ENCODE measurements at places on chromosomes 5 and 9.

DNA sequence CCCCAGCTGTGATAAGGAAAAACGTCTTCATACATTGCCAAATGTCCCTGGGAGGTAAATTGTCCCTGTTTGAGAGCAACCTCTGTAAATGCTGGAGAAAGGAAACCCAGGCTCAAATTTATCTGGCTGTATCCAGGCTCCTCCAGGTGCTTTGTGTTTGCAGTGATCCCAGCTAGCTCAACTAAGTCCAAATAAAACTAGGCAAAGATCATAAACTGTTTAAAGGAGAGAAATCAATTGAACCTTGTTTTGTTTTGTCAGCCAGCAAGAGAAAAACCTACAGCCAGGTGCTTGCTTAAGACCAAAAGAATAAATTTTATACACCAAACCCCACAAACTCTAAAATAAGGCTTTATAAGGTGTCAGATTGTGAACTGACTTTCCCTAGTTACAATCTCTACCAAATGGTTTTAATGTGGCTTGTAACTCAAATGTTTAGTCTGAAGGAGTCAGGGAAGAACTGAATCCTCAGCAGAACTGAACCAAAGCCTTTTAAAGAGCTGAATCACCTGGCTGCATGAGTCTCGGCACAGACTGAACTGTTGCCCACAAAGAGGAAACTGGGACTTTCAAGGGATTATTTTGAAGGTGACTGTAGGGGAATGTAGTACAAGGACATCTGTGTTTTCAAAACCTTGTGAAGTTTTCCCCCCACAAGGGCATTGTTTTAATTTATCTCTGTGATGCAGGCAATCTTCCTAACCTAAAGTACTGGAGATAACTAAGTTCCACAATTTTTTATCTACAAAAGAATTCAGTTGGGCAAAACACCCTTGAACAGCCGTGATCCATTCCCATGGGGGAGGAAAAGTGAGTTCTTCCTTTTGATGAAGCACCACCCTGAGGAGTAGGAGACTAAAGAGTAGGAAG lies 201.7 kb upstream of the TARS1 start:
- H3K4me3 ChIP-seq: no peak overlapping the region
- peak overlapping the region; percentile 54 for H3K27ac ChIP-seq
- H3K27me3 ChIP-seq: no peaks in the 10 kb centered on the region
- H3K36me3 ChIP-seq: no peaks in the 10 kb centered on the region
- H3K4me1 ChIP-seq: peaks cover 72% of the 10 kb centered on the region

DNA sequence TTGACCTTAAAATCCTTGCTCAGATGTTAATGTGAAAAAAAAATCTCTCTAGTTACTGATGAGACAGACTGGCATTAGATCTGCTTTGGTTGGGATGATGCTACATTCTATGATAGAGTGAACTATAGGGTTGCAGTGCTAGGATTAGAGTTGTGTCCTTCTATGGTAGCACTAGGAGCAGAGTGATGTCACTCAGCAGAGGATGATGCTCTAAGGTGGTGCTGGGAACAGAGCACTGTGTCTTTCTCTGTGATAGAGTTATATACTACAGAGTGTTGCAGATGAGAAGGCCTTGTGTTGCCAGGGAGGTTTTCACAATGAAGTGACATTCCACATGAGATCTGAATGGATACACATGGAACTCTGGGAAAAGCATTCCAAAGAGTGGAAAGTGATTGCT lies 462.3 kb downstream of the CDH12 start:
- H3K36me3 ChIP-seq: no peaks in the 10 kb centered on the region
- H3K4me3 ChIP-seq: no peak overlapping the region
- no peak for DNase-seq
- no peaks in the 10 kb centered on the region for H3K4me1 ChIP-seq
- H3K27me3 ChIP-seq: no peaks in the 10 kb centered on the region
- no peak overlapping the region for H3K27ac ChIP-seq

DNA sequence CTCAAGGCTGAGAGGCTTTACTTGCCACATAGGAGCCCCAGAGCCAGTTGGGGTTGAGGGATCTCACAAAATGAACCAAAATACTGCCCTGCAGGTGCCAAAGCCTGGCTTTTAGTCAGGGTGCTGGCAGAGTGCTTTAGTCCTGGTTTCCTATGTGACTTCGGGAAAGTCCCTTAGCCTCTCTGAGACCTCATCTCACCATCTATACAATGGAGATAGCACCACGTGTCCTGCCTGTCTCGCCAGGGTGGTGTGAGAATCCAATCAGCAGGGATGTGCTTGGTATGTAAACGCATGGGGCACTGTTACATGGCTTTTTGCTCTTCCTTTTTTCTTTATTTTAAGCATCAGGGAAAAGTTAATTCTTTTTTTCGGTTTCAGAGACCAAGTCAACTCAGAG lies 68.3 kb downstream of the SHB start:
- no peaks in the 10 kb centered on the region for H3K27me3 ChIP-seq
- no peaks in the 10 kb centered on the region for H3K36me3 ChIP-seq
- peak; percentile 49 for DNase-seq
- no peak overlapping the region for H3K4me3 ChIP-seq
- peaks cover 4% of the 10 kb centered on the region for H3K4me1 ChIP-seq

GRCh38 chr9:70832492-70832891 lies 288.9 kb downstream of the TRPM3 start:
- no peaks in the 10 kb centered on the region for H3K36me3 ChIP-seq
- no peaks in the 10 kb centered on the region for H3K27me3 ChIP-seq
- no peak overlapping the region for H3K27ac ChIP-seq
- H3K4me1 ChIP-seq: no peaks in the 10 kb centered on the region
- H3K4me3 ChIP-seq: no peak overlapping the region
- no peak for DNase-seq

GRCh38 chr5:169390265-169390664 lies 89.3 kb upstream of the SLIT3 start:
- H3K4me1 ChIP-seq: no peaks in the 10 kb centered on the region
- no peaks in the 10 kb centered on the region for H3K36me3 ChIP-seq
- H3K27ac ChIP-seq: no peak overlapping the region
- H3K4me3 ChIP-seq: no peak overlapping the region

DNA sequence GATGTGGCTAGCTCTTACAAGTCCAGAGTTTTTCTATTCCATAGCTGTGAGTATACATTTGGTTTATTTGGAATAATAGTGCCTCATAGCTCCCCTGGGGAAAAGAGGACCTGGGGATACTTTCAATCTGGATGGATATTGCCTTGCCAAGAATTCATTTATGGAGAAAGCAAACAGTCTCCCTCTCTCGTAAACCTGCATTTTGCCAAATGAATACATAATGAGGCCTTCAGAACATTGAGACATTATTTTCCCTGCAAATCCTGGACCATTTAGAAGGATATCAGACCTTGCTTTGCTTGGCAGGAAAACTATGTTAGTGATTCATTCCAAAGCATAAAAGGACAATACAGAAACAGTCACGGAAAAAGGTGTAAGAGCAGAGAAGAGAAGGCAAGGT lies 569.6 kb upstream of the BRINP1 start:
- H3K27ac ChIP-seq: no peak overlapping the region
- DNase-seq: no peak
- no peaks in the 10 kb centered on the region for H3K27me3 ChIP-seq
- H3K4me3 ChIP-seq: no peak overlapping the region
- no peaks in the 10 kb centered on the region for H3K36me3 ChIP-seq

GRCh38 chr9:93864032-93864431 lies 91.1 kb downstream of the BARX1 start:
- H3K27ac ChIP-seq: no peak overlapping the region
- no peaks in the 10 kb centered on the region for H3K36me3 ChIP-seq
- DNase-seq: no peak
- no peaks in the 10 kb centered on the region for H3K4me1 ChIP-seq

- no peak for DNase-seq
- H3K4me3 ChIP-seq: no peak overlapping the region
- no peaks in the 10 kb centered on the region for H3K36me3 ChIP-seq
- no peaks in the 10 kb centered on the region for H3K27me3 ChIP-seq
- H3K4me1 ChIP-seq: no peaks in the 10 kb centered on the region
- no peak overlapping the region for H3K27ac ChIP-seq
These were observed 98.6 kb upstream of the HMHB1 start for GRCh38 chr5:143713047-143714003.

DNA sequence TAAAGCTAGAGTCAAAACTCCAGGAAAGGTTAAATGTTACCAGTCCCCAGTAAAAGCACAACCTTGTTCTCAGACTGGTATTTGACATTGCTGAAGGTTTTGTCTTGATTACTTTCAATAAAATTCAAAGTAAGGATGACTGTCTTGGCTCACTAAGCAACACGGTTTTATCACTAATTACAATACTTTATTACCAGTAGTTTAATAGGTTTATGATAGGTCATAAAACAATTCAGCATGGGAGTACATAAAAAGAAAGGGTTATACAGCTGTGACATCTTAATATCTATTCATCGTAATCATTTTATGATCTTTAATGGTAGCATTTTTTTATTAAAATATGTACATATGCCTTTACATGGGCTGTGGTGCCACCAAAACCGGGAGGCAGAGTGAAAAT lies 370.7 kb upstream of the IRX2 start:
- no peaks in the 10 kb centered on the region for H3K4me1 ChIP-seq
- no peak overlapping the region for H3K27ac ChIP-seq
- H3K36me3 ChIP-seq: no peaks in the 10 kb centered on the region
- no peak overlapping the region for H3K4me3 ChIP-seq
- no peaks in the 10 kb centered on the region for H3K27me3 ChIP-seq
- no peak for DNase-seq

GRCh38 chr5:68652534-68652965 lies 437.0 kb downstream of the PIK3R1 start:
- H3K4me3 ChIP-seq: no peak overlapping the region
- H3K36me3 ChIP-seq: no peaks in the 10 kb centered on the region
- H3K4me1 ChIP-seq: no peaks in the 10 kb centered on the region
- H3K27ac ChIP-seq: no peak overlapping the region

- DNase-seq: no peak
- H3K27me3 ChIP-seq: no peaks in the 10 kb centered on the region
- no peaks in the 10 kb centered on the region for H3K36me3 ChIP-seq
- no peak overlapping the region for H3K27ac ChIP-seq
- no peaks in the 10 kb centered on the region for H3K4me1 ChIP-seq
These were observed 143.2 kb upstream of the ANKH start for GRCh38 chr5:15014809-15015208.

DNA sequence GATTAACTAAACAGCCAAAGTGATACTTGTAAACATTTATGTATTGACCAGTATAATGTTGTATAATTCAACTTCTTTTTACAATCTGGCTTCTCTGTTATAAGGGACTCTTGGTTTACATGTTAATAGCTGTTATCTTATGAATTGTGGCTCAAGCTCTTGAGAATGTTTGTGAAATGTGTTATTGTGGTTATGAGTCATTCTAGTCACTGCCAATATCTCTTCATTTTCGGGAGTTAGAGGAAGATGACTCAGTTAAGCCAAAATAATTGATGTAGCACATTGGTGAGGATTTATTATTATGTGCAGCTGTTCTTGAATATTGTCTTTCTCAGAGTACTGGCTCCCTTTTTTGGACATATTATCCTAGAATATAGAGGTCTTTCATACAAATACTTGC lies 655.2 kb upstream of the RIOK2 start:
- DNase-seq: peak; percentile 8
- no peak overlapping the region for H3K27ac ChIP-seq
- no peak overlapping the region for H3K4me3 ChIP-seq

- no peaks in the 10 kb centered on the region for H3K36me3 ChIP-seq
- H3K27ac ChIP-seq: no peak overlapping the region
- H3K27me3 ChIP-seq: no peaks in the 10 kb centered on the region
These were observed 1.8 kb downstream of the MARVELD2 start for GRCh38 chr5:69416699-69417098.

DNA sequence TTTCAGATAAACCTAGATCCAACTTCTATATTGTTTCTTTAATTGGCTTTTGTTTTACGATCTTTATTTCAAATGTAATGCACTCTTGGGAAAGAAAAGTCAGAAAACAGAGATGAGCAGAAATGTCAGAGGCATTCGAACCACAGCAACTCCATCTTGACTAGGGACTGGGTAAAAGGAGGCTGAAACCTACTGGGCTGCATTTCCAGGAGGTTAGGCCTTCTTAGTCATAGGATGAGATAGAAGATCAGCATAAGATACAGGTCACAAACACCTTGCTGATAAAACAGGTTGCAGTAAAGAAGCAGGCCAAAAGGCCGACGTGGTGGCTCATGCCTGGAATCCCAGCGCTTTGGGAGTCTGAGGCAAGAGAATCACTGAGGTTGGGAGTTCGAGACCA lies 30.5 kb upstream of the DAPK1 start:
- no peak overlapping the region for H3K4me3 ChIP-seq
- no peak overlapping the region for H3K27ac ChIP-seq
- H3K36me3 ChIP-seq: no peaks in the 10 kb centered on the region
- H3K27me3 ChIP-seq: no peaks in the 10 kb centered on the region
- DNase-seq: no peak
- H3K4me1 ChIP-seq: peaks cover 11% of the 10 kb centered on the region

GRCh38 chr9:21295992-21296391 lies 9.1 kb downstream of the IFNA5 start:
- no peaks in the 10 kb centered on the region for H3K27me3 ChIP-seq
- no peak overlapping the region for H3K4me3 ChIP-seq
- no peaks in the 10 kb centered on the region for H3K36me3 ChIP-seq
- H3K27ac ChIP-seq: no peak overlapping the region
